Activated B cell treated with CpG ODN at 0.5 μM for 24 hours (primary cell): ENCODE measurements at places on chromosomes 6 and 20.

DNA sequence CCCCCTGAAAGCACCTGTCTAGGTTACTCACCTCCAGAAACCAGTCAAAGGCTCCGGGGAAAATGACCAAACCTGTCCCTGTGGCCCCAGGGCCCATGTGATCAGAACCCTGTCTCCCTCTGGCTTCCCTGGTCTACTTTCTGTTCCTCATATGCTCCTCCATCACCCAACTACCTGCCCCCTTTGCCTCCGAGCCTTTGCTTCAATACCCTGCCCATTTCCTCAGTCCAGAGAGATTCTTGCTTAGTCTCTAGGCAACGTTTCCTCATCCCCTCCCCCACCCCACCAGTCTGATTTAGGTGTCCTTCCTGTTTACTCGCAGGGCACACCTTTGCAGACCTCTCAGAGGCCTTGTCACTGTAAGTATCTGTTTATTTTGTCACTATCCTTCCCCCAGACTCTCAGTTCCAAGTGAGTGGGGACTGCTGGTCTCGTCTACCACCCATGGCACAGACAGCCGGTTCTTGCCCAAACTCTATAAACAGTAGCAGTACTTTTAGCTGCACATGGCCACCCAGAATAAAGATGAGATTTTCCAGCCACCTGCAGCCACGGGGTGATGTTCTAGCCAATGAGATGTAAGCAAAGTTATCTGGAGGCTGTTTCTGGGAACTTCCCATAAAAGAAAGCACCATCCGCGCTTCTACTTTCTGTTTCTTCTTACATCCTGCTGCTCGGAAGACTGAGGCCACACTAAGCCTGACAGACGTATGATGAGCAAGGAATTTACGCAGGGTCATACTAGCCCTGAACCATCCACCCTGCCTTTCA, 13.3 kb downstream of the ELOVL5 start:
- peak; percentile 56 for DNase-seq

DNA sequence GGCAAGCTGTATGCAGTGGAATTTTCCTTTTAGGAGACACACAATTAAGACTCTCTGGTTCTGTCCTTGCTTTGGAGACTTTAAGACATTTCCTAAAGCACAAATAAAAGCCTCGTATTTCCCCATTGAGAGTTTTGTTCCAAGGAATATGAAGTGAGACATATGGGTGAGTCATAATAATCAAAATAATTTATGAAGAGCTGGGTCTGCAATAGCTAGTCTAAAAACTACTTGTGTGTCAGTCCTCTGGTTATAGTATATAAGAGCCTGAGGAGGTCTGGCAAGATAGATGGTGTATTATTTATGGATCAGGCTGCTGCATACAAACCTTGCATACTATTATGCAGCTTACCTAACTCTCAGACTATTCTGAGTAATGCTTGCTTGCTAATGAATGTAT, 142.6 kb downstream of the ADGRG6 start:
- no peak for DNase-seq

DNA sequence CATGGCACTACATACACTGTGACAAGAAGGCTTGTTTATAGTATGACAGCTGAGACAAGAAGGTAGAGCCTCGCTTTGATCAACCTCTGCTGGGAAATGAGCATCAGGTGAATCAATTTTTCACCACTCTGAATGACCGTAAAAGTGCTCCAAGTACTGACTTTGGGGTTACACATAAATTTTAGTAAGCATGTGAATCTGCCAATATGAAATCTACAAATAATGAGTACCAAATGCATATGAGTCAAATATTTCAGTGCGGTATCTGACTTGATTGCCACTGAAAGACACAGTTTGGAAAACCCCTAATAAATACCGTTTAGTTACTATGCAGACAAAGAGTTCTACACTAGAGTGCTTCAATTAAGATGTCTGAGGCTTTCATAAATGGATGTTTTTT, 77.8 kb downstream of the ATG5 start:
- no peak for DNase-seq

DNA sequence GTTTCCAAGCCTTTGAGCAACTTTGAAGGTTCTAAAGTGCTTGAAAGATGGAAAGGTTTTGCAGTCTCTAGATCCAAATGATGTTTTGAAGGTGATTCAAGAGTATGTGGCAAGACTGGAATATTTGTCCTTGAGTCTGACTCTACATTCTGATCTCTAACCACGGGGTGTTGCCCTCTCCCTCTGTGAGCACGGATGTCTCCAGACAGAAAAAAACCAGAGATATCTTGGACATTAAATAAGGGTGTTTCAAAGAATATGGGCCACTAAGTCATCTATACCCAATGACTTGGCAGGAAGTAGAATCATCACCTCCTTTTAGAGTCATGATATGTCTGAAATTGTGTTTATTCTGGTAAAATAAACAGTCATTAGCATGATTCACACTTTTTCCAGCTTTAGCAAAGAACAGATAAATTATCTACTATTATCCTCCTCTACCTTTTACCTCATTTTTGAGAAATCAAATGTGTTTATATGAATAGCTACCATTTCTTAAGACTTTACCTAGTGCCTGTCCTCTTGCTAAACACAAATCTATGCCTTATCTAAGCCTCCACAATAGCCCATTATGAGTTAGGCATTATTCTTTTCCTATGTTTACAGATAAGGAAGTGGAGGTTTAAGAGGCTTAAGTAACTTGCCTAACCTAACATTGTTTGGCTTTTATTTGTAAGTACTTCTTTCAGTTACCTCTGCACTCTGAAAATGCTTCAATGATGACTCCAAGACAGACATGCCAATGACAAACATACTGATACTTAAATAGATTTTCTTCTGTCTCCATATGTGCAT, 384.4 kb downstream of the BMP2 start:
- no peak for DNase-seq

DNA sequence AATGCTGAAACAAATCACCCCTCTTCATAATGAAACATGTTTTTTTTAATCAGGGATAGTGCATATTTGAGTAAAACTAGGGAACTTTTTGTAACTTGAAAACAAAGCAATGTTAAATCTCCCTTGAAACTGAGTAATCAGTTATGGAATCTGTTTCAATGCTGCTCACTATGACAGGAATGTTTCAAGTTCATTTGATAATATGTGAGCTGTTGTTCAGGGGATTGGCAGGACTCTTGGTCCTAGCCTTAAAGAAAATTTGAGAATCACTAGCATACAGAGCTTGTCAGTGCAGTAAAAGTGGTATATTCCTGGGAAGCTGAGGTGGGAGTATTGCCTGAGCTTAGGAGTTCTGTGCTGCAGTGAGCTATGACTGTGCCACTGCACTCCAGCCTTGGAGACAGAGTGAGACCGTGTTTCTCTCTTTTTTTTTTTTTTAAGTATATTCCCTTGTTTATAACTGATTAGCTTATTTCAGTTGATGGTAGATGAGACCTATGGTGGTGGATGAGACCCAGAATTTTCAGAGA, 21.6 kb upstream of the CALHM6 start:
- DNase-seq = no peak

DNA sequence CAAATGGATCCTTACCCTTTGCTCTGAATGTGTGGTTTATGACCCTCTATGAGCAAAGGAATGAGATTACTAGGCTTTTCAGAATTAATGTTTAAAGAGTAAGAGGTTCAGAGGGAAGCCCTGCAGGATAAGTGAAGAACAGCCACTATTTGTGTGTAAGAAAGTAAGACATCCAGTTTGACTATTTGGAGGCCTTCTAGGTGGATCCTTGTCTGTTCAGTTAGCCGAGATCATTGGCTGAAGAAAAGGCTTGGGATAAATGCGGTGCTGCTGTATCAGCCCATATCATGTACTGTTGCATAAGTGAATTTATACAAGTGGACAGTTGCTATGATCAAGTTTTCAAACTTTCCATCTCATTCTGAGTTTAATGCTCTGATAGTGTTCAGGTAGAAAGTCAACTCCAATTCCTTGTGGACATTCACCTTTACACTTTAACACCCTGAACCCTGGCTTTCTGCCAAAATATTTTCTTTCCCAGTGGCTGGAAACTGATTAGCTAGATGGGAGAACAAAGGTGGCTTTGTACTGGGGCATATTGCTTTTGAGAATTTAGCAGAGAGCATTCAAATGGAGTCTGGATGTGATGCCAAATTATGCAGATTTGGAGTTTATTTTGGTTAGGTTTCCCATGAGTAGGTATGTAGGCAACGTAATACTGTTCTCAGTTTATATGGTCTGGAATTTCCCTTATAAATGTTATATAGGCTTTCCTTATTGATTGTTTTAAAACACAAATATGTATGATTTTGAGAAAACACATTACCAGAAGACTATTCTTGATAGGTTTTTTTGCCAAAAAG, 15.0 kb downstream of the PARD6B start:
- DNase-seq = no peak

- no peak for DNase-seq
Observed at GRCh38 chr6:41271901-41272395, 14.5 kb downstream of the TREM1 start.

GRCh38 chr6:44795326-44795725, 407.8 kb downstream of the CDC5L start:
- DNase-seq = no peak

DNA sequence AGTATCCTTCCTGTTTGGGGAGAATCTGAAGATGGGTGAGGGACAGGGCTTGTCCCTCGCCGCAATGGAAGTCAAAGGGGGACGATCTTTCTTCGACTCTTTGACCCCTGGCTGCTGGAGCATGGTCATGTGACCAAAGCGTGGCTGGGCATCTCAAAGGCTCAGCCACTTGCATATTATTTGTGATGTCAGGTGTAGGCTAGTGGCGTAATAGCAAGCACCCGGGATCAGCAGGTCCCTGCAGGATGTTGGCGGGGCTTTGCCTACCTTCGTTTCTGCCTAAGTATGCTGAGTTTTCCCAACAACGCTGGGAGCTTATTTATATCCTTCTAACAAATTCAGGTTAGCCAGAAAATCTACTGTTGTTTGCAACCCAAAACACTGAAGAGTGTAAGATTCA, 50.3 kb upstream of the IL20RA start:
- DNase-seq = no peak

GRCh38 chr20:16712511-16712947, 17.3 kb upstream of the SNRPB2 start:
- DNase-seq = no peak

DNA sequence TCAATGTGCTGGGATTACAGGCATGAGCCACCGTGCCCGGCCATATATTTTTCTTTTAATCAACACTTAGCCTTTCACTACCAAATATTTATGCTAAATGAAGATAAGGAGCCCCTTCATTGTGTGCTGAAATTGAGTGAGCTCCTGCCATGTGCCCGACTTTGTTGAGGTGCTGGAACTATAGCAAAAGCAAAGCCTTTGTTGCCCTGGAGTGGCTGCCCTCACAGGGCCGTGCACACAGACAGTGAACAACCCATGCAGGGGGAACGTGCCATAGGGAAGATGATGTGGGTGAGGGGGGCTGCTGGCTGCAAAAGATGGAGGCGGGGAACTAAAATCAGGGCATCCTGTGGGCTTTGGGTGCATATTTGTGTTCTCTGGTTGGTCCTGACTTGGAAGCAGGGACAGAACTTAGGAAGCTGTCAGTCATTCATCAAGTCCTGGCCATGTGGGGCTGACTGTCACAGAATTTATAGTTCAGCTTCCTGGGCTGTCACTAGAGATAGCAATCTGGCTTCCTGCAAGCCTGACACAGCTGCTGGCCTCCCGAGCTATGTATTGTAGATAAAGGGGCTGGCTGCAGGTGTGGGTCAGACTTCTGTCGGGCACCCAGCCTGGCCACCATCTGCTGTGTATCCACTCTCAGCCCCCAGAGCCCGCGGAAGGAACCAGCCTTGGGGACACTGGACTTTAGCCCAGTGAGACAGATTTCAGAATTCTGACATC, 56.8 kb upstream of the MPC1 start:
- no peak for DNase-seq

DNA sequence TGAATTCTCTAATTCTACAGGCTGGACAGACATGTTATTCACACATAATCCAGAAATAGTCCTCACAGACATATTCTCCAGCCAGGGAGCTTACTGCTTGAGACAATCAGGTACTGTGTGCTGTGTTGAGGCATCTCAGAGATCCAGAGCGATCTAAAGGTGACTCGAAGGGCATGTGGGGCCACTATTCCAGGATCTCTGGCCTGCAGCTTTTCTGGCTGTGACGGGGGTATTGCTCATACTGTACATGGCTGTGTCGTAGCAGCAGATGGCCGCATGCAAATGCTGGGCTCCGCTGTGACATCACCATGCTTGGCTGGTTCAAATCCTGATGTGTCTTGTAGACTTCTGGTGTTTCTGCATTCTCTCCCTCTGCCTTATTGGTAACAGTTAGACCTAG, 37.8 kb downstream of the CD109 start:
- DNase-seq = no peak

- DNase-seq = no peak
Observed at GRCh38 chr20:3753098-3753497, 14.5 kb downstream of the ADISSP start.

GRCh38 chr20:34220561-34220960, 20.7 kb upstream of the ASIP start:
- no peak for DNase-seq

DNA sequence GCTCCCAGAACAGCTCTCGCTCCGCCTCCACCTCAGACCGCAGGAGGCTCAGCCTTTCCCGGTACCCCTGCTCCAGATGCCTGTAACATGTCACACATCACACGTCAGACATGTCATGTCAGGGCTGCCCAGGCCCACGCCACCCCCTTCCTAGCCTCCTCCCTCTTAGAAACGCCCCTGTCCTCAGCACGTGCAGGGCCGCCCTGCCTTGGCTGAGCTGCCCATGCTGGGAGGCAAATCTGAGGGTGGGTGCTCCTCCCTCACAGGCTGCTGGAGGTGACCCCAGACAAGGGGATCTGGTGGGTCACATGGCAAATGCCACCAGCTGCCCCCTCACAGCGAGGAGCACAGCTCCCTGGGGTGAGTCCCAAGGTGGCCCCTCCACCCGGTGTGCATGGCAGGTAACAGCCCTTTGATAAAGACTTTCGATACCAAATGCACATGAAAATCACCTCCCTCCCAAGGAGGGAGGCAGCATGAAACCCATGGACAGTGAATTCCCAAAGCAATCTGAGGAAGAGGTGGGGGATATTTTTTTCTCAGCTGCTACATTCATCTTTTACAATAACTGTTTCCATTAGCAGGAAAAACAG, 84.1 kb downstream of the GINS1 start:
- no peak for DNase-seq

DNA sequence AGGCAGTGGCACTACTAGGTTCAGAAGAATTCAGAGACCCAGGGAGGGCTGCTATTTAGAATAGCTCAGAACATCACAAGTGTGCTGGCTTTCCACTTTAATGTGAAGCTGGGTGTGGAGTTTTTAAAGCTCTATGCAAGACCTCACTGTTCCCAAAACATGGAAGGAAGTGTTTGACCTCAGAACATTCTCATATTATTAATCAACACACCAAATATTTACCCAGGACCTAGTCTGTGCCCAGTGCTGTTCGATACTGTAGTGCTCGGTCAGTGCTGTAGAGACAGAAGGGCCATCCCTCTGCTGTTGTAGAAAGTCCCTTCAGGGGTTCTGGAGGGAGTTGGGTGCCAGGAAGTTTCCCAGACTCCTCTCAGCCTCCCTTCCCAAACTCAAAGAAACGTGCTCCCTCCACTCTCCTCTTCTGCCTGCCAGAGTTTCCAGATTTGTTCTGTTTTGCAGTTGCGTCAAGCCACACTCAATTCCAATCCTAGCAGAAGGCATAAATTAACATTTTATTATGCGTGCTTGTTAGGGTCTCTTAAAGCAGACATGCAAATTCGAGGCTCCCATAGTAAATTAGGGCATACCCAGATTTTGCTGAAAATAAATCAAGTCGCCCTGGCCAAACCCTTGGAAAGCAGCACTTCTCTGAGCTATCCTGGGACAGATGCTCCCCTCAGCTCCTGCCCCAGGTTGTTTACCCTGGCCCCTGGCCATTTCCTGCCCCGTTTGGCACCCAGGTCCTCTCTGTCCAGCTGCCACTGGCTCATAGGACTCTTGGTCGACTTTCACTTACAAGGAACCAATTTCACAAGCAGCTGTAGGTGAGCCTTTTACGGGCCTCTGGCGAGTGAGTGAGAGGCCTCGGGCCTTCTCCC, 248.6 kb downstream of the HIVEP2 start:
- DNase-seq = no peak
